PC-9 (cell line): ENCODE measurements at places on chromosomes 7 and 10. TPM values are rescaled to one million over a fixed set of nuclear protein-coding genes. Genes with fewer than 3 reads are reported as not detected.

UCMA gene
- total RNA-seq: not detected in 2 replicates

DYDC1 gene
- not detected in 2 replicates for total RNA-seq

GNGT1 gene
- total RNA-seq: 1.1 TPM in 1 of 2 replicates, not detected in the other

COL28A1 gene
- 0.83 and 2.2 TPM in 2 replicates for total RNA-seq

SSC4D gene
- total RNA-seq: 3.5 and 3.9 TPM in 2 replicates

CAV1 gene
- total RNA-seq: 850 and 1,077 TPM in 2 replicates

- H3K4me3 ChIP-seq: no peak overlapping the region
- H3K4me1 ChIP-seq: no peaks in the 10 kb centered on the region
- H3K36me3 ChIP-seq: no peaks in the 10 kb centered on the region
- H3K27ac ChIP-seq: no peak overlapping the region
- H3K27me3 ChIP-seq: no peaks in the 10 kb centered on the region
- DNase-seq: no peak
Measured at GRCh38 chr7:111301891-111302290, 211.0 kb downstream of the LRRN3 start.

- DNase-seq: no peak
- no peaks in the 10 kb centered on the region for H3K4me1 ChIP-seq
- no peak overlapping the region for H3K27ac ChIP-seq
- H3K36me3 ChIP-seq: 0 out of 2 replicates have a peak, but pooled peaks cover 3% of the 10 kb centered on the region
- H3K27me3 ChIP-seq: no peaks in the 10 kb centered on the region
Measured at GRCh38 chr10:84391326-84391725, 62.9 kb downstream of the CCSER2 start.

- H3K27ac ChIP-seq: no peak overlapping the region
- no peaks in the 10 kb centered on the region for H3K4me1 ChIP-seq
- H3K36me3 ChIP-seq: no peaks in the 10 kb centered on the region
- H3K4me3 ChIP-seq: no peak overlapping the region
- no peaks in the 10 kb centered on the region for H3K27me3 ChIP-seq
Measured at GRCh38 chr7:22894546-22894945, 71.9 kb upstream of the TOMM7 start.

DNA sequence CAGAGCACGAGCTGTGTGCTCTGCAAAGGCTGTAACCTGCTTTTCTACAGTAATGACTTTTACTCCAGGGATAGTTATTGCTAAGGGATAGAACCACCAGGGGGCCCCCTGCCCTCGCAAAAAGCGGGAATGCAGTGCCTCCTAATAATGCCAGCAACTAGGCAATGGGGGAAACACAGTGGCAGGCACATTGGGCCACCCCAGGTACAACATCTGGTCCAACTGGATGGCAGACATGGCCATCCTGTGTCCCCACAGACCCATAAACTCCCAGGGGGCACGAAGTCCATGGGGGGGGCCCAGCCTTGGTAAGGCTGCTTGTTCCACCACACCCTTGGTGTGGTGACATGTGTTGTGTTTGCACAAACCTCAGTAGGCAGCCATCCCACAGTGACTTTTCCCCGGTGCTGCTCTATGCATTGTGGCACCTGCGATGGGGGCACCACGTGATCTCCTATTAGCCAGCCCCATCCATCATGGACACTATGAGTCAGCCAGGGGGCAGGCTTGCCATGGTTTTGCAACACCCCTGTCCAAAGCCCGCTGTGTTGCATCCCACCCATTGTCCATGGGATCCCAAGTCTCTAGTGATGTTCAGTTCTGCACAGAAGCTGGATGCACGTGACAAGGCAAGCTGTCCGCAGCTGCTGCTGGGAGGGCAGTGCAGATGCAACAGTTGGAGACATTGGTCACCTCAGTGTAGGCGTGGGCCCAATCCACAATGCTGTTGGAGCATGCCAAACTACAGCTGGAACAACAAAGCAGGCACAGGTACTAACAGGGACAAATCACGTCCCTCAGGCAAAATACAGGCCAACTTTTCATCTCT, 84.0 kb downstream of the ANLN start:
- peak; percentile 50 for DNase-seq
- no peaks in the 10 kb centered on the region for H3K36me3 ChIP-seq
- H3K4me1 ChIP-seq: no peaks in the 10 kb centered on the region
- H3K27ac ChIP-seq: no peak overlapping the region
- no peak overlapping the region for H3K4me3 ChIP-seq

DNA sequence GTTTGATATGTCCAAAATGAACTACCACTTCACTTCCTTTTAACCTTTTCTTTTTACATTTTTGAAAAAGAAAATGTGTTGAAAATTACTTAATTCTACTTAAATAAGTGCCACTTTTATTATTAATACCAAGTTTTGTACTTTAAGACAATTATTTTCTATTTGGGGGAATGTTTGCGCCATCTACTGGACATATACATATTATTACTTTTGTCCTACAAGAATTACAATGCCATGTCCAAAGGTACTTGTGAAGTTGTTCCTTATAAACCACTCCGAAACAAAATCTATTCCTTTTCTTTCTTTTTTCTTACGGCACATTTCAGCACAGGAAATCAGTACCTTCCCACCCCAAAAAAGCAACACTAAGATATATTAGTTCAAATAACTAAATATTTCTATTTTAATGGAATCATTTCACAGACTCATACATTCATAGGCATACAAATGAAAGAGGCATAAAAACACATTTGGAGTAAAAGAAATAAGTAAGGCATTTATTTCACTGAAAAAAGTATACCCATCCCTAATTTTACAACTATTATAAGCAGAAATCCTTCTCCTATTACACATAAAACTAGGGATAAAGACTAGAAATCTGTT, 169.9 kb downstream of the RNF133 start:
- no peak overlapping the region for H3K27ac ChIP-seq
- no peaks in the 10 kb centered on the region for H3K36me3 ChIP-seq
- DNase-seq: no peak
- H3K4me3 ChIP-seq: no peak overlapping the region
